Urinary bladder (tissue), 4 donors: ENCODE measurements at places on chromosomes 5 and 9. TPM values are rescaled to one million over a fixed set of nuclear protein-coding genes. Genes with fewer than 3 reads are reported as not detected.

Gene SPATA6L
- 5.4 TPM for total RNA-seq

Gene ANKS6
- total RNA-seq = 8.8 TPM

Gene TRAF1
- 4.5 TPM for total RNA-seq

Gene TSLP
- 2.4 TPM for total RNA-seq

Gene INSL6
- total RNA-seq = not detected

Gene ARID3C
- not detected for total RNA-seq

Gene CCDC192
- total RNA-seq = not detected
